CD4-positive, alpha-beta memory T cell (primary cell): ENCODE measurements at places on chromosomes 16 and 17. TPM values are rescaled to one million over a fixed set of nuclear protein-coding genes. Genes with fewer than 3 reads are reported as not detected.

Gene EFCAB5
- 0.71 TPM for polyA plus RNA-seq

Gene SPN
- polyA plus RNA-seq = 208 TPM

Gene CCL17
- polyA plus RNA-seq = not detected

Gene SLC16A13
- 0.93 TPM for polyA plus RNA-seq

Gene CMTM3
- 105 TPM for polyA plus RNA-seq

Gene DHRS7C
- not detected for polyA plus RNA-seq

Gene SLC5A11
- not detected for polyA plus RNA-seq

Gene SRSF2
- 67.6 TPM for polyA plus RNA-seq

Gene KRT20
- not detected for polyA plus RNA-seq

Gene TUBD1
- 22.6 TPM for polyA plus RNA-seq
